ENCODE measurements at places on chromosomes 1 and 21. TPM values are rescaled to one million over a fixed set of nuclear protein-coding genes. Genes with fewer than 3 reads are reported as not detected.

The RGS13 gene
- not detected for total RNA-seq

DNA sequence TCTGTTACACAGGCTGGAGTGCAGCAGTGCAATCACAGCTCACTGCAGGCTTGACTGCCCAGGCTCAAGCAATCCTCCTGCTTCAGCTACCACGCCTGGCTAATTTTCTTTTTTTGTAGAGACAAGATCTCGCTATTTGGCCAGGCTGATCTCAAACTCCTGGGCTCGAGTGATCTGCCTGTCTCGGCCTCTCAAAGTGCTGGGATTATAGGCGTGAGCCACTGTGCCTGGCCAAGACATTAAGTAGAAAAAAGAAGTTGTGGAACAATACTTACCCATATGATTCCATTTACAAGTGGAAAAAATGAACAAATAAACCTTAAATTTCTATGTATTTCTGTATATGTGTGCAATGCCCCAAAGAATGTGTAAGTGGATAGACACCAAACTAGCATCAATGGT, 30.3 kb upstream of the ID3 start:
- DNase-seq = no peak

- no peak for DNase-seq
Observed at GRCh38 chr1:23521588-23521987, 9.4 kb downstream of the E2F2 start.

DNA sequence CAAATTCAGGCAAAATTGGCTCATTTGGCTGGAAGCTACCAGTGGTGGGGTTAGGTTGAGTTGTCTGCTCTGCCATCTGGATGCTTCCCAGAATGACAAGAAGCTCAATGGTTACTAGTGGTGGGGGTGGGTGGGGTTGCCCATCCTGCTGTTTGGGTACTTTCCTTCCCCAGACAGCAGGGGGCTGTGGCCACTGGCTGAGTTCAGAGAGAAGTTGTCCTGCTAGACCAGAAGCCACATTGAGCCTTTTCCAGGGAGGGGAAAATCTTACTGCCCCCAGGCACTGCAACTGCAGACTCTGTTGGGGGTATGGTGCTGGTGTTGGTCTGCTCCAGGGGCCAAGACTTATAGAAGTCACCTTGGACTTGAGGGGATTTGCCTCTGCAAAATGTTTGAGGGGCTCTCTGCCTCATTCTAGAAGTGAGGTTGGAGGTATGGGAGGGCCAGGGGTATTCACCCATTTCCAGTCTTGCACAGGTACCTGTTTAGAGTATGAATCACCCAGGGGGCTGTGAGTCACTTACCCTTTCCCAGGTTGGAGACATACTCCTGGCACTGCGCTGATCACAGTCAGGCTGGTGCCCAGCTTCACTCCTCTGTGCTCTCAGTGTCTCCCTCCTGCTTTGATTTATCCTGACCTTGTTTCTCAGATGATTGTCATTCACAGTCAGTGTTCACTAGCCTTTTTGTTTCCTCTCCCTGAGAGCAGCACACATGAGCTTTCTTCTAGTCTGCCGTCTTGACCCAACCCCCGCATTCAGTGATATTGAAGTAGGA, 89.1 kb upstream of the NEGR1 start:
- DNase-seq = no peak

- no peak for DNase-seq
Observed at GRCh38 chr1:179252606-179253005, 23.1 kb upstream of the ABL2 start.

- no peak for DNase-seq
Observed at GRCh38 chr21:16211339-16212303, 481.8 kb downstream of the USP25 start.

DNA sequence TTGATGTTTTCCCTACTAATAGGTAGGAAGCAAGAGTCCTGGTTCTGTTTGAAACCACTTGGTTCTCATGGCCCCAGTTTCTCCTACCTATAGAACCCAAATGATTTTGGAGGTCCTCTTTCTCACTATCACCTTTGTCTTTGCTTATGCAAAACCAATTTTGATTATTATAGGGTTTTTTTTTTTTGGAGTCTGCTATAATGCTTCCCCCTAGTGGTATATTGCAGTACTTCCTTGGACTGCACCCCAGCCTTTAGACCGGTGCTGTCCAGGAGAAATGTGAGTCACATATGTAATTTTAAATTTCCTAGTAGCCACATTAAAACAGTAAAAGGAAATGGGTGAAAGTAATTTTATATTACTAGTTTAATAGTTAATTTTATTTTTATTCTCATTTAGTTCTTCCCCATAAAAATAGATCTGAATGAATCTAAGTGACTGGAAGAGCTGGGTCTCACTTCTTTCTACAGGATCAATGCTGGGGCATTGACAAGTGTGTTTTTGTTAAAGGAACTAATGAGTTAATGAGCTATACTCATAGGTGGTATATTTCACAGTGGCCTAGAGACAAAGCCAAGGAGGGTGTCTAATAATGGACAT, 10.6 kb downstream of the FCMR start:
- no peak for DNase-seq

DNA sequence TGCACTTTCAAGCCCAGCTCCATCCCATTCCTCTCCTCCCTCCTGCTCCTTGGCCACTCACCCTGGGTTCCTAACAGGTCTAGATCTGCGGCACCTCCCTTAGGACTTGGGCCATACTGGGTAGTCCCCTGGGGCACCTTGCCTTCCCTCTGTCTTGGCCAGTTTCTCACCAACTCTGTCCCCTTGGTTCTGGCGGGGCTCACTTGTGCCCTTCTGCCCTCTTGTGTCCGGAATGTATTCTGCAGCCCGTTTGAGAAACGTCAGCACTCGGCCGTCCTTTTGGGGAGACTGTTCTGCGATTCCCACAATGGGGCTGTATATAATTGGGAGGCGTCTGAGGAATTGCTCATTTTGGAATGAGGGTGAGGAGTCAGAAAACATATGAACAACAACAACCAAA, 162.4 kb downstream of the ZSCAN20 start:
- DNase-seq = no peak
